Inflammatory macrophage treated with lipopolysaccharide for 4 hours (primary cell): ENCODE measurements at places on chromosomes 11 and 22.
A peak's percentile ranks its signal among the peaks of the same experiment; 100 is the strongest.

GRCh38 chr11:102733232-102733875 lies 8.6 kb upstream of the MMP8 start:
- DNase-seq = peak; percentile 75

DNA sequence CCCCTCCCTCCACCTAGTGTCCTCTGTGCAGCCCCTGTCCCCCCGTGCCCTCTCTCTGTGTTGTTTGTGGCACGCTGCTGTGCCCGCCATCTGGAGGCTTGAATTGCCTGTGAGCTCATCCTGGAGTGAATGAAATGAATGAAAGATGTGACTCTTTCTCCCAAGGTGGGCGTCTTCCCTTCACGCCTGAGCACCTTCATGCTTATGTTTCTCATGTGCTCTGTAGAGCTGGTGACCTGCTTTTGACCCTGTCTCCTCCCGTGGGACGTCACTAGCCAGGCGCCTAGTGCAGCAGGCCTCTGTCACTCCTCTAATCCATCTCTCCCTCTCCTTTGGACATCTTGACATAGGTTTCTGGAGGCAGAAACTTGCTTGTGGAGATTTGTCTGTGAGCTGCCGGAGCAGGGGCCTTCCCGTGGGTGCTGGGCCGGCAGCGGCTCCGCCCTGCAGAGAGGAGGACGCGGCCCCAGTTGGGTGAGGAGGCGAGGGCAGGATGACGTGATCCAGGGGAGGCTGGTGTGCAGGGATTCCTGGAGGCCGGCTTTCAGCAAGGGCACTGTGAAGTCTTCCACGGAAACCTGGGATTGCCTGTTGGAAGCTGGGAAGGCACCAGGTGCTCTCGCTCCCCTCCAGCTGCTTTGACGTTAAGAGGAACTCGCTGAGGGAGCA lies 40.6 kb downstream of the MUC6 start:
- no peak for DNase-seq

DNA sequence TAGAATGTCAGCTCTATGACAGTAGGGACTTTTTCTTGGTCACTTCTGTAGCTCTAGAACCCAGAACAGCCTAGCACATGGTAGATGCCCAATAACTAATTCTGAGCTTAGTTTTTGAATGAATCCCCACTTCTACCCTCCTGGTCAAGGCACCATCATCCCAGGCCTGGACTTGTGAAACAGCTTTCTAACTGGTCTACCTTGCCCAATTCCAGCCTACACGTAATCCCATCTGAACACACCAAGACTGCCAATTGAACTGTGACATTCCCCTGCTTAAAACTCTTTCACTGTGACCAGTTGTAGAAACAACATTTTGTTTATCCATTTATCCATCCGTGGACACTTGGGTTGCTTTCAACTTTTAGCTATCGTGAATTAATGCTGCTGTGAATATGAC lies 6.1 kb upstream of the FOLR3 start:
- no peak for DNase-seq

GRCh38 chr22:37819105-37819433 lies 4.1 kb upstream of the GALR3 start:
- no peak for DNase-seq

DNA sequence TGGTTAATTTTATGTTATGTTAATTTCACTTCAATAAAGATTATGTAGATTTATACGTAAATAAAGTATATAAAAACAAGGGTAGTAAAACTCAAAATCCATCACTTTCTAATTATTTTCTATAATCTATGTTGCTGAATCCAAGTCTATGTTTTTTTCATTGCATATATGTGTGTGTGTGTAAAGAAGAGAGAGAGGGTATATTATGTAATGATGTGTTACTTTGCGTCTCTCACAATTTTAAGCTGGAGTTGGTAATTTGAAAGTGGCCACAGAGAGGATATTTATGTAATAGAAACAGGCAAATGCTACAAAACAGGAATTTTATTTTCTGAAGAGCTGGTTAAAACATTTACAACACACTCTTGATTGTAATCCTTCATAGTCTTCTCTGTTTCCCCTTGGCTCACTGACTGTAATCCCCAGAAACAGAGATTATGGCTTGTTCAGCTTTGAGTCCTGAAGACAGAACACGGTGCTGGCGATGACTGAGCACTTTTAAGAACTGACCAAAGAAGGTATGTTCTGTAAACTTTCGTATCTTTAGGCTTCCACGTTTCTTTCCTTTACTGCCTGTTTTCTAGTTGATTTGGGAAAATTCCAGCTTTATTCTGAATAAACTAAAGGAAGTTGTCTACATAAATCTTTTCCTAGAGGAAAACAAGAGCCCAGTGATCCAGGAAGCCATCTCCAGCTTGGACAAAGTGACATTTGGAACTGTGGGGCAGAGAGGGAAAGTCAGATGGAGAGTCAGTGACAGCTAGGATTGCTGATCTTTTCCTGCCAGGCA lies 43.6 kb downstream of the OR2AG2 start:
- DNase-seq = no peak

- no peak for DNase-seq
Observed at GRCh38 chr22:27983361-27983791, 64.3 kb upstream of the PITPNB start.

DNA sequence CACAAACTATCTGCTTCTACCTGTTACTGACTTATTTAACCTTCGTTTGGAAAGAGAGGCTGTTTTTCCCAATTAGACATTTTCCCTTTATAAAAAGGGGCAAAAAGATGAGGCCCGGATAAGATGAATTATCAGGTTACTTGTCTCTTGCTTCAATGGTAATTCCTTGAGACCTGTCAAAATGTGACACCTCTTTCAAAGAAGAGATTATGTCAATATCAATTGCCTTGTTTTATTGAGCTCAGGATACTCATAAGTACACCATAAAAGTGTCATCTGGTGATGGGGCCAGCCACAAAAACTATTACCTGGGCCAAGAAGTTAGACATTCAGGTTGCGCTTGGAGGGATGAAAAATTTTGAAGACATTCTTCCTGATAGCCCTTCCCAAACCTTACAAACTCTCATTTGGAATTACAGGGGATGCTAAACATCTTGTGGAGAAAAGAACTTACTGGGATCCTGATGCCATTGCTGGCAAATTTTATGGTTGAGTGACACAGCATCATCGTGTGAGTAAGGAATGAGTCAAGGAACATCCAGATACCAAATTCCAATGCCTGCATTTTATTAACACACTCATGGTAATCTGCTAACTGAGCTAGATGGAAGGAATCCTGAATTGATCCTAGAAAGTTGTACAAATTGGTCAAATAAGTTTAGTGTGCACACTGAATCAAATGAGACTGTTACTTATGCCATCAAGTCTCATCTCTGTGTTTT lies 1071.2 kb downstream of the LRRC4C start:
- no peak for DNase-seq

- DNase-seq = no peak
Observed at GRCh38 chr22:35590634-35591295, 26.4 kb downstream of the MB start.

DNA sequence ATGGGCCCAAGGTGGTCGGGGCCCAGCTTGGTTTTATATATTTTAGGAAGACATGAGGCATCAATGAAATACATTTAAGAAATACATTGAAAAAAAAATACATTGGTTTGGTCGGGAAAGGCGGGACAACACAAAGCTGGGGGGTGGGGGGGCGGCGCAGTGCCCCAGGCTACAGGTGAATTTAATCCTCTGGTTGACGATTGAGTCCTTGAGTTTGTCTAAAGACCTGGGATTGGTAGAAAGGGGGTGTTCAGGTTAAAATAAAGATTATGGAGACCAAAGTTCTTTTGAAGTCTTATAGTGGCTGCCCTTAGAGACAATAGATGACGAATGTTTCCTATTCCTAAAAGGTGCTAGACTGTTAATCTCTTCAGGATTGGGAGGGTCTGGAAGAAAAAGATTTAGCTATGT lies 3.1 kb downstream of the IFITM1 start:
- no peak for DNase-seq

DNA sequence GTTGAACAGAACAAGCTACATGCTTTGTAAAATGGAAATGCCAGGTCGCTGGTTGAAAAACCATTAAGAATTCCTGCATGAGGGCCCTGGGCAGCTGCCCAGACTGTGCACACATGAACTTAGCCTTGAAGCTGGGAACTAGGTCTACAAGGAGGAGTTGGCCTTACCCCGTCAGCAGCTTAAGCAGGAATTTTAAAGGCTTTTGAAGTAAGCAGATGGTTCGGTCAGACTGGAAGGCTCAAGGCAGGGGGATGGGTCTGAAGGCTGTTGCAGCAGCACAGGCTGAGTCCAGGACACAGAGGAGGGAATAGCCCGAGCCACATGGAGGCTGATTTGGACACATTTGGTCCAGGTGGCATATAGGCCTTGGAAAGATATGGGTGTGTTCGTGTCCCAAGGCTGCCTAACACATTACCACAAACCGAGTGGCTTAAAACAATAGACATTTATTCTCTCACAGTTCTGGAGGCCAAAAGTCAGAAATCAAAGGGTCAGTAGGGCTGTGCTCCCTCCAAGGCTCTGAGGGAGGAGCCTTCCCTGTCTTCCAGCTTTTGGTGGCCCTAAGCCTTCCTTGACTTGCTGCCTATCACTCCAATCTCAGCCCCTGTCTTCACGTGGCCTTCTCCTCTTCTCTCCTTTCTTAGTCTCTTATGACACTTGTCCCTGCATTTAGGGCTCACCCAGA lies 11.6 kb downstream of the LIF start:
- DNase-seq = no peak

DNA sequence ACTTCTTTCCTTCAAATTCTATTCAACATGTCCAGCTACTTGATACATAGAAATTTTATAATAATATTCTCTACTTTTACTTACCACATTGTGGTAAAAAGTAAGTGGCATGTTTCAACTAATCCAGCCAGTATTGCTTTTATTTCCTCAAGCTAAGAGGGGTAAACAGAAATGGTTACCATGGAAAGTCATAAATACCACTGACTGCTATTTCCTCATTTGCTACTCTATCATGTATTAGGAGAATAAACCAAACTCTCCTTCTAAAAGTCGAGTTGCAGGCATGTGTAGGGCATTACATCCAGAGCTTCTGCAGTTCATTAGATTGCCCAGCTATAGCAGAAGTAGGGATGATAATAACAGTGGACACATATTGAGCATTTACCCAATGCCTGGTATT lies 208.4 kb downstream of the MAML2 start:
- DNase-seq = peak; percentile 79

DNA sequence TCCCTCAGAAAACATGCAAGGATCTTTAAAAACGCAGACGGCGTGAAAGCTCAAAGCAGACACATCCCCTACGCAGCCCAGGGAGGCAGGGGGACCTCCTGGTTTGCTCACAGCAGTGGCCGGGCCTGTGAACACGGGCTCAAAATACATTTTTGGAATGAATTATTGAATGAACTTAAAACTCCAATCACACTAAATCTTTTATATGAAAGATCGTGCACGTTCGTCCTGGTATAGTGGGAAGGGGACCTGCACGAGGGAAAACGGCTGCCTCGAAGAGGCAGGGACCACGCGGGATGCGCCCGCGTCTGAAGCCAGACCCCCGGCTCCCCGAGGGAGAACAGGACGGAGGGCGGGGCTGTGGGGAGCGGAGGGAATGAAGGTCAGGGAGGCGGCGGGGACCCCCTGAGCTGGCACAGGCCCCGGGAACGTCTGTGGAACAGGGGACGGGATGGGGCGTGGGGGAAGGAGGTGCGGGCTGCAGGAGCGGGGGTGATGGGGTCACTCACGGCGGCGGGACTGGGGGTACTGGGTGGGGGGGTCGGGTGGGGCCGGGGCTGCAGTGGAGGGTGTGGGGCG lies 1.3 kb upstream of the PANX2 start:
- no peak for DNase-seq

- no peak for DNase-seq
Observed at GRCh38 chr11:58671983-58672633, 49.6 kb downstream of the CNTF start.

DNA sequence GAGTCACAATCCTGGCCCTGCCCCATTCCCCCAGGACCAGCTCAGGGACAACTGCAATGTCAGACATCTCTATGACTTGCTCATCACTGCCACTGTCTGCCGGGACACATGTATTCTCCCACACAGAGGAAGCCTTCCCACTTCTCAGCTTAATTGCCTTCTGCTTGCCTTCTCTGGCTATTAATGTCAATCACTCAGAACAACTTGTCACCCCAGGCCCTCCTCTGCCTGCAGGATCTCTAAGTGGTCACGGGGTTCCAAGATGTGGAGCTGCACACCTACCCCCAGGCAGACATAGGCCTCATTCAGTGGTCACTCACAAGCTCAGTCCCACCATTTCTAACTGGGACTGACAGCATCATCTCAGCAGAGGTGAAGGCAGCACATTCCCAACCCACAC lies 15.1 kb downstream of the PLEKHA7 start:
- no peak for DNase-seq

- no peak for DNase-seq
Observed at GRCh38 chr11:119460582-119460981, 37.6 kb upstream of the THY1 start.

GRCh38 chr11:67416416-67417335 lies 1.2 kb downstream of the CARNS1 start:
- DNase-seq = no peak

DNA sequence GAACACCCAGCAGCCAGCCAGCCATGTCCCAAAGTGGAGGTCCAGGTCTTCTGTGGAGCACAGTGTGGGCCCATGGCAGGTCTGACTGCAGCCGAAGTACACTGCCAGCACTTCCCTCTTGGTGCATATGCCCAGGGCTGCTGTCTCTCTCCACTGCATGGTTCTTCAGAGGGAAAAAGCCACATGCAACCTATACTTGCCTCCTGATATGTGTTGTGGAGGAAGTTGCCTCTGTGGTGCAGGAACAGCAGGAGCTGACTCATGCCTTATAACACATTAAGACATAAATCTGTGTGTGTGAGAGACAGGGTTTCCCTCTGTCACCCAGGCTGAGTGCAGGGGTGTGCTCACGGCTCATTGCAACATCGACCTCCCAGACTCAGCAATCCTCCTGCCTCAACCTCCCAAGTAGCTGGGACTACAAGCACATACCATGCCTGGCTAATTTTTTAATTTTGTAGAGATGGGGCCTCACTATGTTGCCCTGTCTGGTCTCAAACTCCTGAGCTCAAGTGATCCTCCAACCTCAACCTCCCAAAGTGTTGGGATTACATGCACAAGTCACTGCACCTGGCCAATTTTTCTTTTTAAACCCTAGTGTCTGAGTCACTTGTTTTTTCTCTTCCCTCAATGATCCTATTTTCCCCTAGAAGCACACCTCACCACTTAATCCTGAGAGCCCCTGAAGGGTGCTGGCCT lies 98.8 kb downstream of the MPPED2 start:
- peak; percentile 85 for DNase-seq

- no peak for DNase-seq
Observed at GRCh38 chr22:48316257-48317250, 1511.1 kb downstream of the BRD1 start.

GRCh38 chr11:88521799-88522201 lies 184.3 kb upstream of the CTSC start:
- no peak for DNase-seq

DNA sequence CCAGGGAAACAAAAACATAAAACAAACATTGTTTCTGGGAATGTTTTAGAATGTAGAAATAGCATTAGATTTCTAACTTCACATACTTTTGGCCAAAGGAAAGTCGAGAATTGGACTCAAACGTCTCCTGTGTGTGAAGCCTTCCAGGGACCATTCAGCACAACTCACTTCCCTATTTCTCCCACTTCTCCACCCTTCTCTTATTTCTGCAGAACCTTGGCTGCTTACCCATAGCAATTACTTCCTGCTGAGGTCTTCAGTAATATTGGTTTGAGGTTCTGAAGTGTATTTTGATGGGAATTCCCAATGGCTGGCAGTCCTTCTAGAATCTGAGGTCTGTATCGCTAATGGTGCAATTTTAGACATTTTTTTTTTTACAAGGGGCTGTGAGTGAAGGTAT lies 158.3 kb upstream of the SNX19 start:
- DNase-seq = no peak

GRCh38 chr11:12702999-12703453 lies 28.8 kb downstream of the TEAD1 start:
- DNase-seq = no peak

GRCh38 chr11:111082664-111083063 lies 162.9 kb upstream of the POU2AF2 start:
- DNase-seq = no peak
